ENCODE measurements at places on chromosomes 12 and 14.
A peak's percentile ranks its signal among the peaks of the same experiment; 100 is the strongest.

DNA sequence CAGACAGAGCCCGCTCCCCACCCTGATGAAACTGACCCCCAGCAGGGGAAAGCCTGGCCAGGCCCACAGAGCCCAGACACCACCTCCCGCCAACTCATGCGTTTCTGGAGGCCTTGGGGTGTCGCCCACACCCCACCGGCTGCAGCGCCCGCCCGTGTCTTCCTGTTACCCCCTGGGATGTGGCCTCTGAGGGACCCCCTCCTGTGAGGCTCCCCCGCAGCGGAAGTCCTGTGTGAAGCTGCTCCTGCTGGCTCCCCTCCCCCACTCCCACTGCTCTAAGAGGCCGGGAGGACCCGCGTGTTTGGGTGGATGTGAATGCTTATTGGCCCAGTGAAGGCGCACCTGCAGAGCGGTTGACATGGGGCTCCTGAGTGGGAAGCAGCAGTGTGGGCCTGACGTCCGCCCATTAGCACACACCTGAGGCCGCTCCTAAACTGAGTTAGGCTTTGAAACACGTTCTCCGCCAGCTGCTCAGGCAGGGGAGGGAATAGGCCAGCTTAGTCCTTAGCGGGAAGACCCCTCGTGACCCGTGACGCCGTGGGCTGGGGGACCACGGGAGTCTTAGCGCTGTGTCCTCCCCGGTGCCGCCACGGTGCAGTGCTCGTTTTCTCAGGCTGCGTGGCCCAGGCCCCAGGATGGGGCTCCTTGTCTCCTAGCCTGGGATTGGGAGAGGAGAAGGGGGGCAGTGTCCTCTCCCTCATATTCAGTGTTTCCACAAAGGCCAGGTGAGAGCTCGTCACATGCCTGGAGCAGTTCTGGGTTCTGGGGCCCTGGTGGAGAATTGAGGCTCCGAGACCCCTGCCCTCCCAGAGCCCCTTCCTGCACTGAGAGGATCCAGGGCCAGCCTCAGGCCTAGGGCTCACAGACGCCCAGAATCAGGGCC, 323.4 kb upstream of the SFSWAP start:
- DNase-seq: no peak

- peak; percentile 19 for DNase-seq
Measured at GRCh38 chr14:85040046-85040685, 489.8 kb upstream of the FLRT2 start.

GRCh38 chr12:66188584-66189485, at the start of gene IRAK3:
TSS of gene IRAK3 (plus strand) at chr12:66189214. CDS start at chr12:66189300, 86 bp downstream.
- DNase-seq: peak; percentile 78

DNA sequence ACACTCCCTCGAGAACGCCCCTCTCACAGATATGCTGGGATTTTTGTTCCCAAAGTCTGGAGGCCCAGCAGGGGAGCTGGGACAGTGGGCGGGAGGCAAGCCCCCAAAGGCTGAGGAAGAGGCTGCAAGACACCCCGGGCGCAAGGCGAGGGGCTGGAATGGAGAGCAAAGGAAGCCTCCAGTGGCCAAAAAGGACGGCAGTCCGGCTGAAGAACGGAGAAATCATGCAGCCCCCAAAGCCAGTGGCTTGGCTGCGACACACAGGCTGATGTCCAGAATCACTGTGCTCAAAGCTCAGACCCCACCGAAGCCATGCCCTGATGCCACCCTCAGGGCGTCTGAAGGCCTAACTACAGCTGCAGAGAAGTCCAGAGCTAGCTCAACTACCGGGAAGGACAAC, 10.9 kb downstream of the CLBA1 start:
- no peak for DNase-seq

DNA sequence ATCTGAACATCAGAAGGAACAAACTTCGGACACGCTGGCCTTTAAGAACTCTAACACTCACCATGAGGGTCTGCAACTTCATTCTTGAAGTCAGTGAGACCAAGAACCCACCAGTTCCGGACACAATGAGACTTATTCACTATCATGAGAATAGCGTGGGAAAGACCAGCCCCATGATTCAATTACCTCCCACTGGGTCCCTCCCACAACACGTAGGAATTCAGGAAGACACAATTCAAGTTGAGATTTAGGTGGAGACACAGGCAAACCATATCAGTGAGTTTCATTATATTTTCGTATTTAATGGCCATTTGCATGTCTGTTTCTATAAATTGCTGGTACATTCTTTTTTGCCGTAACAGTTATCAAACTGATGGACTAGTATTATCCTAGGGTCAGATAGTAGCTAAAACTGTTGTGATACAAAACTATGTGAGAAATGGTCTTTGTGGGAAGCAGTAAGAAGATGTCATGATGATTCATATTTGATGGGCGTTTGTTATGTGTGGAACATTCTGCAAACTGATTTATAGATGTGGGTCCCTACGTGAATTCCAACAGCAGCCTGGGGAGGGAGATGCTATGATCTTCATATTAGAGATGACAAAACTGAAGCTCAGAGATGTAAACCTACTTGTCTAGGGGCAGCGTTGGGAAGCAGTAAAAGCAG, 282.4 kb upstream of the TMEM132C start:
- DNase-seq: no peak

GRCh38 chr14:49287004-49287403, 299.2 kb downstream of the RPS29 start:
- no peak for DNase-seq

- peak; percentile 36 for DNase-seq
Measured at GRCh38 chr14:47675466-47676314, at the start of gene MDGA2. TSS of gene MDGA2 (minus strand) at chr14:47675605.

GRCh38 chr14:104865081-104865630, at the start of gene CEP170B:
TSS of gene CEP170B (plus strand) at chr14:104865268. CDS start at chr14:104868451, 3,183 bp downstream.
- peak; percentile 42 for DNase-seq

- DNase-seq: no peak
Measured at GRCh38 chr12:113932381-113933196, 33.5 kb downstream of the RBM19 start.

GRCh38 chr12:103806803-103807202, 34.2 kb downstream of the NT5DC3 start:
- DNase-seq: no peak

GRCh38 chr12:124559182-124560017, 8.0 kb downstream of the NCOR2 start:
- no peak for DNase-seq

GRCh38 chr12:122730215-122731014, at the start of gene HCAR1:
TSS of gene HCAR1 (minus strand) at chr12:122730844. CDS start at chr12:122730339, 505 bp downstream.
- peak; percentile 36 for DNase-seq

- no peak for DNase-seq
Measured at GRCh38 chr14:71467361-71467811, 464.8 kb upstream of the RGS6 start.

DNA sequence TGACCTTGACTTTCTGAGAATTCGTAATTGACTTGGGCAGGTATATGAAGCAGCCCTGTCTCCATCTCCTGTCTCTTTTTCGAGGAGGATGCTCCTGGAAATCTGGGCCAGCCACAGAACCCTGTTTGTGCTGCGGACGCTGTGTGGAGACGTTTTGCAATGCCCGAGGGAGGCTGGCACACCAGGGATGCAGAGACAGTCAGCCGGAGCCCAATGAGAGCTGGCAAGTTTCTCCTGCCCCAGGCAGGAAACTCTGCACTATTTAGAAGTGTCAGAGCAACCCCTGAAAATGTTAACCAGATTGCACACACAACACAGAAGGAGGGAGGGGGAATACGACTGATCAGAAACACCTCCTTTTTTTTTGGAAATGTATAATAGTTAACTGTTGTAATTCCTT, 103.2 kb upstream of the DYRK2 start:
- DNase-seq: no peak

DNA sequence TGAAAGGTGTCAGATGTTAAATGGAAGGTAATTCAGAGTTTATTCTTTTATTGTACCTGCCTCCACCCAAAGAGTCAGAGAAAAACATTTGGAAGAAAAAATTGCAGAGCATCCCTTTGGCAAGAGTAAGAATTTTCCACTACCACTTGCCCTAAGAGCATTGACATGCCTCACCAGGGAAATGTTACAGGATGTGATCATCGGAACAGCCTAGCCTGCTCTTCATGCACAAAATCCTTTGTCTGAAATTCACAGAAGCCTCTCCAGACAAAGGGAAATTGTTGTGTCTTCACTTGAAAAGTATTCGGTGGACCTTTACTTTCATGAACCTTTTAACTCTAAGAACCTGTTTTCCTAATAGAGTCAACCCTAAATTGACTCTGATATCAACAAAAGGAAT, 36.9 kb downstream of the ATP2A2 start:
- DNase-seq: no peak

DNA sequence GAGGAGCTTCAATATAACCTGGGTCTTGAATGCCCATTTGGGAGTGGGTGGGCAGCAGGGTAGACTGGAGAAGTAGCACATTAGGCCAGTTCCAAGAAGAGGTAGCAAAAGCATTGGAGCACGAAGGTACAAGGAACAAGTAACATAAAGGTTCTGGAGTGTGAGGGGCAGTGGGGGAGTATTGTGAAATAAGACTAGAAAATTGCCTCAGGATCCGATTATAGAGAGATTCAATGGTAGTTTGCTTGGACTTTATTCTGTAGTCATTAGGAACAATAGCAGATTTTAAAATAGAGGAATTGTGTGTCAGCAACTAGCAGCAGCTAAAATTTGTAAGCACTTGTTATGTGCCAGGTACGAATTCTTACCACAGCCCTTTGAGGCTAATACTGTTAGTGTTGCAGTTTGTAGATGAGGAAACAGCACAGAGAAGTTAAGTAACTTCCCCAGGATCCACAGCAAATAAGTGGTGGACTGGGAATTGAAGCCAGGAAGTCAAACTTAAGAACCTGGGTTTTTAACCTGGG, 61.8 kb downstream of the PPFIBP1 start:
- DNase-seq: no peak

All from femur (tissue), 1 donor.